ENCODE measurements at places on chromosomes 6 and 20. TPM values are rescaled to one million over a fixed set of nuclear protein-coding genes. Genes with fewer than 3 reads are reported as not detected.

- peak; percentile 11 for DNase-seq
Measured at GRCh38 chr6:89242574-89243330, 25.6 kb upstream of the GABRR1 start.

DNA sequence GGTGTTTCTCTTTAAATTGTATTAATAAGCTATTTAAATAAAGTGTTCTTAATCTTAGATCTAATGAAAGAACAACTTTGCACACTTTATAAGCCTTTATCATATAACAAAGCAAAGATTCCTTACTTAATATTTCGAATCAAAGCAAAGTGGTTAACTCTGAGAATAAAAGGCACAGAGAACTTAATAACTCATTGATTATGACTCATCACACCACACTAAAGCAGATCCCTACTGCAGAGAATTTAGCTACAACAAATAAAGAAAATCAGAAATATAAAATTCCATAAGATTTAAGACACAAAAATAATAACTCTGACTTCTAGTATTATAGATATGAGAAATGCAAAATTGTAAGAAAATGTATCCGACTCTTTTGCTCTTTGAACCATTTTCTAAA lies 135.6 kb upstream of the RUNX2 start:
- DNase-seq, result no peak

DNA sequence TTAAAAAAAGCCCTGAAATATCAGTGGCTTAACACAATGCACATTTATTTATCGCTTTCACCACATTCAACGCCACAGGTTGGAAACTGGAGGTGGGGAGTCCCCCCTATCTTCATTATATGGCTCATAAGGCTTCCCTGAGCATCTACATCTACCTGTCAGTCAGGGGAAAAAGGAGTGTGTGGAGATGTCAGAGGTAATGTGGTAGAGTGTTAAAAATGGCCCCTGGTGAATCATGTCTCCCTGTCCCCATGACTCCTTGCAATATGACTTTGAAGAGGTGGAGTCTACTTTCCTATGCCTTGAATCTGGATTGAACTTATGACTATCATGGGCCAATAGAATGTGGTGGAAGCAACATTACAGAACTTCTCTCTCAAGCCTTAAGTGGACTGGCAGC lies 65.5 kb upstream of the BTBD3 start:
- DNase-seq, result no peak

TFAP2A gene
- polyA plus RNA-seq, result 0.95 TPM

HLA-DQA2 gene
- polyA plus RNA-seq, result not detected

All from heart right ventricle (tissue), 16 donors.